ENCODE measurements at places on chromosomes 12 and 14. TPM values are rescaled to one million over a fixed set of nuclear protein-coding genes. Genes with fewer than 3 reads are reported as not detected.

The AQP6 gene
- total RNA-seq, result not detected

The PLEKHD1 gene
- total RNA-seq, result 0.89 TPM

The CMA1 gene
- total RNA-seq, result not detected

The ABCC9 gene
- total RNA-seq, result 23.4 TPM

The VTI1B gene
- total RNA-seq, result 39.8 TPM

The WNT1 gene
- total RNA-seq, result not detected

Data from upper lobe of left lung (tissue), 6 donors.